Caki2 (cell line): ENCODE measurements at places on chromosomes 7 and 10.

- DNase-seq = peak; percentile 26
These were observed 289.6 kb downstream of the SFMBT2 start for GRCh38 chr10:7121154-7121797.

DNA sequence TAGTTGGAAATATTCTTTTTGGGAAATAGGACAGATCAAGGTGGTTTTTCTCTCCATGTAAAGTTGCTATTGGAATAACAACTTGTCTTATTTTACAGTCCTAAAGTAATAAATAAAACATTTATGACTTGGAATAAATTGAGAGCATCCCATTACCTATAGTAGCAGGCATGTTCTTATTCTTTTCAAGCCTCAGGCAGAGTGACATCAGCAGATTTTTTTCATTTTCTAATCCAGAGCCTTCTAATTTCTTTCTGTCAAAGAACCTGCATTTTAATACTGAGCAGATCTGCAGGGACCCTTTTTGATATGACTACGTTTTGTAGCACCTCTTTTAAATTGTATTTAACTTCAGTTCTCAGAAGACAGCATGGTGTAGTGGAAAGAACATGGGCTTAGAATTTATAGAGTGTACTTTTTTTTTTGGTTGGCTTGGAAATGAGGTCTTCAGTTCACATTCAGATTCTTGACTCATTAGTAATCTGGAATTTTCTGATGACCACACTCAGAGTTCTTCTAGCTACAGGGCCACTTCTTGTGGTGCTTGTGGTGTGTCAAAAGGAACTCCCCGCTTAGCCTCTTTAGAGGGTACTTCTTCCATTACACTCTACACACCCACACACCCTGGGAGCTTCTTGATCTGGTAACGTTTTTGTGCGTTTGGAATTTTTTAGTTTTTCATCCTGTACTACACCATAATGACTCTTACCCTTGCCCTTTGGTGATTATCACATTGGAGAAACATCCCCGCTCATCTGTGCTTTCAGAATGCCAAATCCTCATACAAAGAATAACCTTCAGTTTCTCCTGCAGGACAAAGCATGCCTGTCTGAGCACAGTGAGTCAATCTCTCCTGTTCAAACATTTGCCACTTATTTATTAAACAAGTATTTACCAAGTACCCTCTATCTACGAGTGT, 34.6 kb downstream of the AGK start:
- peak; percentile 33 for DNase-seq

DNA sequence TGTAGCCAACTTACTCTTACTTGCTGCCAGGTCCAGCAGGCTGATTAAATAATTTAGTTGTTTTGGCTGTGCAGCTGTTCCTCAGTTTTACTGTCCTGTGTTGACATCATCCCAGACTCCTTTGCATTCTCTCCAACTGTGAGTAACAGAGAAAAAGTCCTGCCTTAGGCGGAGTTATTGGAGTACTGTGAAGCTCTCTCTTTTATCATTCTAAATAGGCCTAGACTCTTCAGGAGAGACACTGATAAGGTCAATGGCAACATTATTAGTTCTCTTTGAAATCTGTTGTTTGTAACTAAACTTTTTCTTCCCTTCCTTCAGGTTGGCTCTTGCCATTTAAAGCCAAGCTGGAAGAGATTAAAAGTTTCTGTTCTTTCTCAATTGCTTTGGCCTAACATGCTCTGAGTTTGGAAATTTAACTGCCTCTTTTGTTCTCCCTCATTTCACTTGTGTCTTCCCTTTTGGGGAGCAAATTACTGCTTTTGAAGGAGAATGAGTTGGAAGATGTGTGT, 215.7 kb upstream of the CSTF2T start:
- no peak for DNase-seq

DNA sequence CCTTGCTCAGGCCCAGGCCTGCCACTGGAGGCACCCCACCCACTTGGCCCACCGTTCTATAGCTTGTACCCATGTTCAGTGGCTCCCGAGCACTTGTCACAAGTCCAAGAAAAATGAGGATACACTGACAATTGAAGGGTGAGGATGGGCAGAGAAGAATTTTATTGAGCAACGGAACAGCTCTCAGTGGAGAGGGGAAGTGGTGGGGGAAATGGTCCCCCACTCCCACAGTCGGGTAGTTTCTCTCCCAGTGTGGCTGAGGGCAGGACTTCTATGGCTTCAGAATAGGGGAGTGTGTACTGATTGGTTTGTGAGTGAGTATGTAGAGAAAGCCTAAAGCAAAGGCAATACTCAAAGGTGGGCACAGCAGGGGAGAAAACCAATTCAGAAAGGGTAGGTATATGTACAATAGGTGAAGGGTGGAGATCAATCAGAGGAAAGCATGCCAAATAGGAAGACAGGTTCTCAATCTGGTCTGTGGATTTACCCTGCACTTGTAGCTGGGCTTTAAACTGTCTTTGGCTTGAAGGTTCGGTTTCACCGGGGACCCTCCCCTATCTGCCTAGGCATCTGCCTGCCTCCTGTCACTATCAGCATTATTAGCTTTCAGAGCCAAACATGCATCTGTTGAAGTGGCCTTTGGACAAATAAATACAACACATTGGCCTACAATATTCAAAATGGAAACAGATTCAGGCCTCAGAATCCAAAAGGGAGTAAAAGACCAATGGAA, 8.9 kb upstream of the TSPAN13 start:
- DNase-seq = no peak

DNA sequence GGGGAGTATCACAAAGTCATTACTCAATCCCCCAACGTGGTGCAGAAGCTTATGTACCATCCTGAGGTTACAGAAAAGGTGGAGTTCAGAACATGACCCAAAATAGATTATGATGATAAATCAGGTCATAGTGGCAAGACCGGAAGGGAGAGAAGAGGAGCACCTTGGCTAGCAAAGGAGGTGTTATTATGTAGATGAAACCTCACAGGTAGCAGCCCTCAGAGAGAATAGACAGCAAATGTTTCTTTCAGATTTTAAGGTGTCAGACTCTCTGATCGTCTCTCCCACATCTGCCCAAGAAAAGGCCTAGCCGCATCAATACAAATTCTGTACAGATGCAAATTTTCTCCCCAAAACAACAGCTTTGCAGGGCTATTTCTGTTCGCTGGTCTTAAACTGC, 88.3 kb upstream of the SEMA3D start:
- DNase-seq = no peak

DNA sequence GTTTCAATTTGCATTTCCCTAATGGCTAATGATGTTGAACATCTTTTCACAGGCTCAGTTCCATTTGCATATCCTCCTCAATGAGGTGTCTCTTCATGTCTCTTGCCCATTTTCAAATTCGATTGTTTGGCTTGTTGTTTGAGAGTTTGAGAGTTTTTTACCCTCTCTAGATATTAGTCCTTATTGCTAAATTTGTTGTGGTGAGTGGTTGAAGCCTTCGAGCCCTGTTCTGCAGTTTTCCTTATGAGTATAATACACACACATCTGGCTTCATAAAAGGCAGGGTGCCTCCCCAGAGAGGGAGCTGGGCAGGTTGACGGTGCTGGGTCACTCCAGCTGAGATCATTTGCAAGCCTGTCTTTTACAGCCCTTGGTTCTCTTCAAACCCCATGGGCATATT, 65.1 kb downstream of the RGS10 start:
- no peak for DNase-seq

DNA sequence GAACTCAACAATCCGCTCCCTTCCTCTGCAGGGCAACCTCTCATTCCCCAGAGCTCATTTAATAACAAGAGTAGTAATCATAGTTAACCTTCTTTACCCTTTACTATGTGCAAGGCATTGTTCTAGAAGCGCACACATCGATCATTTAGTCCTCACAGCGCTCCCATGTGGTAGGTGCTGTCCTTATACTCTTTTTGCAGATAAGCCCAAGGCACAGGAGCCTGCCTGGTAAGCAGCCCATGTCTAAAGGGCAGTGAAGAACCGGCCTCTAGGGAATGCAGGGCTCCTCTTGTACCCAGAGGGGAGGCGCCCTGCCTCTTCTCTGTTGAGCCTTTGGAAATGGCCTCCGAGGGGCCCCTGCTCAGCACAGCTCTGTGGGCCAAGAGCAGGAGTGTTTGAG, 14.3 kb downstream of the CHST3 start:
- no peak for DNase-seq
